ENCODE measurements at places on chromosomes 7 and 10.

- DNase-seq: no peak
These were observed 83.9 kb downstream of the HECW1 start for GRCh38 chr7:43196379-43196778.

DNA sequence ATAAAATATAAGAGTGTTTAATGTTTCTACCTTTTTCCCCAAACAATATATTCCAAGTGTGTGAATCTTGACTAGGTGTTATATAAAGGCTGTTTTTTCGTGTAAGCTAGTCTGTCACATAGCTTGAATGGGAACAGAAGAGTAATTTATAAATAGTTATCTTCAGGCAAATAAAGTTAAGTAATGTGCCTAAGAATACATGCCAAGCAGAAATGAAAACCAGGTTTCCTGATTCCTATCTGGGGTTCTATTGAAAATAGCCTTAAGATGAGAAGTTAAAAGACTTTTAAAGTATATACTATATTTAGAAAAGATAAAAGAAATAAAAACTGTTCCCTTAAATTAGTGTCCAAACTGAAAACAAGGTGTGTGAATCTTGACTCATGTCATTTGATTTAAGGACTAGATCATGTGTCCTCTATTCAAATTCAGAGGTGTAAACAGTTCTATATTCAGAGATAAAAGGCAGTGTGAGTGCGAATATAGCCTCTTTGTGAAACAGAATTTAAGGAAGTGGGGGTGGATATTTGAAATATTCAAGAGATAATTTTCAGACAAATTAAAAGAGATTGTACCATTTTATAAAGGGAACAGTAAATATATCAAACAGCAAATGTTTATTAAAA lies 247.5 kb downstream of the THSD7A start:
- DNase-seq: no peak

DNA sequence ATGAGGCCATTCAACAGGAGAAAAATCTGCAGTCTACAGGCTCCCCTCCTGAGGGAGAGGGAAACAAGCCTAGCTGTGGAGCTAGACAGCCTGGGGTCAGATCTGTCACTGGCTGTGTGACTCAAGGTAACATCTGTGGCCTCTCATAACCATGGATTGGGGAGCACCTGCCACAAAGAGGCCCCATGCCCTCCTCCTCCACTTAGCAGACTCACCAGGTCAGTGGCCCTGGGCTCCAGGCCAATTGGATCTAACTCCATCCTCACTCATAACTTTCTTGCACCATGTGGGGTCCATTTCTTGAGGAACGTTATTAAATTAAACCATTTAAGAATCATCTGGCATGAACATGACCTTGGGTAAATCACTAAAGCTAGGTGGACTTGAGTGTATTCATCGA lies 1.8 kb downstream of the GDF10 start:
- no peak for DNase-seq

- no peak for DNase-seq
These were observed 97.3 kb upstream of the KCNIP2 start for GRCh38 chr10:101940916-101941315.

DNA sequence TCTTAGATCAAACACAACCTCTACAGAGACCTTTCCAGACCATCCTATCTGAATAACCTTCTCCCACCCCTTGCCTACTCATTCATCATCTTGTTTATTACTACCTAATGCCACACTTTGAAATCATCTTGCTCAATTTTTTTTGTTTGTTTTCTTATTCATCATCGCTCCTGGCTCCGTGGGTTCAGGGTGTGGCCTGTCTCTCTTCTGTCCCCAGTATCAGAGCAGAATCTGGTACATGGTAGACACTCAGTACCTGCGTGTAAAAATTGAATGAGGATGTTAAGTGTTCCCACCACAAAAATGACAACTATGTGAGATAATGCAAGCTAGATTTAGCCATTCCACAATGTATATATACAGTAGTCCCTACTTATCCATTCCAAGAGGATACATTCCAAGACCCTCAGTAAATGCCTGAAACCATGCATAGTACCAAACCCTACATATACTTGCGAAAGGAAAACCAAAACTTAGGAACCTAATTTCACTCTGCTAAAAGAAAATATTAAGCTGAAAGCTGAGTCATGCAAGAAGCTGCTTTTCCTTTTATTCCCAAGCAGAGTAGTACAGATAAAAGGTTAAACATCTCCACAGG lies 72.1 kb upstream of the SEC61G start:
- DNase-seq: no peak

GRCh38 chr10:128060341-128061250 lies 65.6 kb downstream of the MKI67 start:
- no peak for DNase-seq

DNA sequence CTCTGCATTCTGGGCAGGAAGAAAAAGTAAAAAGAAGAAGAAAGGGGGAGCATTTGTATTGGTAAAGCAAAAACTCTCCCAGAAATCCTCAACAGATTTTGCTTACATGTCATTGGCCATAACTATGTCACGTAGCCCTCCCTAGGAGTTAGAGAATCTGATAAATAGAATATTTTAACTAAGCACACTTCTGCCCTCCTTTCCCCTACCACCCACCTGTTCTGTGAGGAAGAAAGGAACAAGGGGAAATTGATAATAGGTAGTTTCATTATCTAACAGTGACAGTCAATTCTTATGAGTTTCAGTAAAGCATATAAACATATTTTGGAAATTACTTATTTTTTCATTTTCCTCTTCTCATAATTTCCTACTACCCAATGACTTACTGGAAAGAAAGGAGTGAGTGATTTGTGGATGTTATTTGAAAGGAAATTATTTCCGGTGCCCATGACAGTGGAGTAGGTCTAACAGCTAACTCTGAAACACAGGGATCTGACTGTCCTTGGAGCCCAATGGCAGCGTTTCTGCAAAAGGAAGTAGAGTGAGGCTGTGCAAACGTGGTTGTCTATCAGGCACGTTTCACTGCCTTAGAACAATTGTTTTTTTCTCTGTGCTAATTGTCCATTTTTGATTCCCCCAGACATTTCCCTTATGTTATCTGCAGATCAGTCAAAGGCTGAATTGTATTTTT lies 128.6 kb upstream of the MDFIC start:
- no peak for DNase-seq

DNA sequence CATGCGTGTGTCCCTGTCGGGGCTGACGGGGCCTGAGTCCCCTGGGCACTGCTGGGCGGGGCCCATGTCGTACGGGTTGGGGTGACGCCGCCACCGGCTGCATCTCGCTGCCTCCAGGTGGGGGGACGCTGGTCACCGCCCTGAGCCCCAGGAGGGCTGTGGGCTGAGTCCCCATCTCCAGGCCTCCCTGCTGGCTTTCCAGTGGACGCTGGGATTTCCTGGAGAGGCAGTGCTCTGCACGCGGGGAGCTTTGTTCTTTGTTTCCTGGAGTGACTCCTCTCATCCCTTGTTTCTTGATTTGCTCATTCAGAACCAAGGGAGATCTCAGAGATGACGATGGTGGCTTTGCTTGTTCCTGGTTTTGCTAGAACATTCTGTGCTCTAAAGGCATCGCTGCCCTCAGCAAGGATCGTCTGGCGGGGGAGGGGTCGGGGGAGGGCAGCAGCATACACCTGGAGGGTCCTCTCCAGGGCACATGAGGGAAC lies 21.0 kb downstream of the PWWP2B start:
- DNase-seq: no peak

GRCh38 chr10:31581741-31582323 lies 262.8 kb downstream of the ZEB1 start:
- no peak for DNase-seq

GRCh38 chr7:116632384-116632783 lies 39.6 kb upstream of the MET start:
- no peak for DNase-seq

DNA sequence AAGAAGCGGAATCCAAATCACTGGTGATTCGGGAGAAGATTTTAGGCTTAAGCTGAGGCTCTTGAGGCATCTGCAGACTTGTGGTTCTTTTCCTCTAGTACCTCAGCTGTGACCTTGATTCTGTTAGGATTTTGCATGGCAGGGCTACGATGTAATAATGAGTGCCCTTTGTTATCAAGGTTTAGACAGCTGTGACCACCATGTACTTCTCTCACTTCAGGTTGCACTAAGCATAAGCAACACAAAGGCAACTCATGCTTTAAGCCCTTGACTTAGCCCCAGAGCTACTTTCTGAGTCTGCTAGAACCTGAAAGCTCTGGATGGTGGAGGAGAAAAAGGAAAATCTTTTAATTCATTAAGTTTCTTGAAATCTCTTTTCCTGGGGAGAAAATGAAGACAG lies 1052.3 kb upstream of the PHF14 start:
- no peak for DNase-seq

GRCh38 chr10:52212802-52213201 lies 101.3 kb upstream of the DKK1 start:
- DNase-seq: no peak

DNA sequence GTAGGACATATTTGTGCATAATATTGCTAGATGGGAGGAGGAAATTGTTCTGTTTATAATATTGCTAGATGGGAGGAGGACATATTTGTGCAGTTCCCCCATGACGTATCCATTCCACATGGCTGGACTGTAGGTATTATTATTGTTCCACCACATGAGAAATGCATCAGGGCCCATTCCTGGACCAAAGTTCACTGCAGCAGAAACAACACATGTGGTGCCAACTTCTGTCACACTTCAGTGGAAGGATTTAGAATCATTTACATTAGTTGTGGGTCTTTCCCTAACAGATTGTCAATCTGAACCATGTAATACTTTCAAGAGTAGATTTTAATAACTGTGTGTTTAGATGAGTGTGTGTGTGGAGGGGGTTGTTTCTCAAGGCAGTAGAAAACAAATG lies 32.7 kb upstream of the MACC1 start:
- DNase-seq: no peak

GRCh38 chr10:133042061-133042460 lies 45.7 kb upstream of the ADGRA1 start:
- no peak for DNase-seq

DNA sequence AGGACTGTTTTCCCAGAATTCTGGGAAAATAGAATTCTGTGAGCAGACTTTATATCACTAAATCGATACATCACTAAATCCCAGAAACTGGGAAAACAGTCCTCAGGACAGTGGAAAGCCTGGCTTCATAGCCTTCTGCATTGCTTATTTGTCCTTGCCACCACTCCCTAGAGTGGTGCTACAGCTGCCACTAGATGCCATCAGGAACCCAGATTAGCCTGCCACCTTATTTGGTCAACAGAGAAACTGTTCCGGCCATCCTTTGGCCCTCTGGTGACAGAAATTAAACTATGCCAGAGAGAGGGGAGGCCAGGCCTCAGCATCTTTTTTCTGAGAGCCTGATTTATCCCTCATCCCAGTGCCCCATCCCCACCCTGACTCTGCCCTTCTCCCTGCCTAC lies 19.6 kb upstream of the NFKB2 start:
- DNase-seq: no peak

- DNase-seq: no peak
These were observed 44.4 kb downstream of the MCU start for GRCh38 chr10:72736176-72736827.

DNA sequence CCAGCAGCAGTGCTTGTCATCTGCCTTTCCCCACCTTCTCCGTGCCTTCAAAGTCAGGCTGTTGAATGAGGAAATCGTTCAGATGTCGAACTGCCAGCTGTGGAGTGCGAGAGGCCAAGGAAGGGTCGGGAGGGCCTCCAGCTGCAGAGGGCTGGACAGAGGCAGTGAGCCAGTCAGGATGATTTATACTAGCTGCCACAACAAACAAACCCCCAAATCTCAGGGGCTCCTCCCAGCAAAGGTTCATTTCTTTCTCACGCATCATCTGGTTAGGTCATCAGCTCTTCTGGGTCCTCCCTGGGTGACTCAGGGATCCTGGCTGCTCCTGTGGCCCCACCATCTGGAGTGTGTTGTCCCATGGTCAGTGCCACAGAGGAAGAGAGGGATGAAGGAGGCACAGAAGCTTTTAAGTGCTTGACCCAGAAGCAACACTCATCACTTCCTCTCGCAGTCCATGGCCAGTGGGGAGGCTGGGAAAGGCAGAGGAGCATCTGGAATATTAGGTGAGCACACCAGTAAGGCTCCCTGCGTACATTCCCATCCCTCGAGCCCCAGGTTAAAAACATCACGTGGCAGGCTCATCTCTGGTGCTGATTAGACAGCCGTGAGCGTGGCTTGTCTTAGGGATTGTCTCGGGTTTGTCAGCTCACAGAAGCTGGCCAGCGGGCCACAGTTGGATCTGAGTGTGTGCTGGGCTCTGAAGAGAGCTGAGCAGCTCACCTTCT lies 140.7 kb downstream of the RGS10 start:
- DNase-seq: no peak

DNA sequence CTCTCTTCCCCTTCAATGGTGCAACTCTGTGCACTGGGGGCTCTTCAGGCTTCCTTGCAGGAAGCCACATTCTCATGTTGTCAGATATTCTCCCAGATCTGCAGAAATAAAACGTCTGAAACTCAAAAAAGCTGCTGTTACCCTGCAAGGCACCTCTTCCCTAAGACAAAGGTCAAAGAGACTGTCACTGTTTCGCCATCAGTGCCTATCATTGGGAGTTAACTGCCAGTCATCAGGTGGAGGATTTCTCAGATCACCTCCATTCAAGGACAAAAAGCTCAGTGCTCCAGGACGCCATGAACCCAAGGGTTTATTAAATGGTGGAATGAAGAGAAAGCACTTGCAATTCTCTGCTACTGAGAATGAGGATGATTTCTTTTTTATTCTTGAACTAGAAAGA lies 144.6 kb upstream of the PALS2 start:
- DNase-seq: no peak

GRCh38 chr10:20714979-20715378 lies 182.1 kb downstream of the NEBL start:
- no peak for DNase-seq

DNA sequence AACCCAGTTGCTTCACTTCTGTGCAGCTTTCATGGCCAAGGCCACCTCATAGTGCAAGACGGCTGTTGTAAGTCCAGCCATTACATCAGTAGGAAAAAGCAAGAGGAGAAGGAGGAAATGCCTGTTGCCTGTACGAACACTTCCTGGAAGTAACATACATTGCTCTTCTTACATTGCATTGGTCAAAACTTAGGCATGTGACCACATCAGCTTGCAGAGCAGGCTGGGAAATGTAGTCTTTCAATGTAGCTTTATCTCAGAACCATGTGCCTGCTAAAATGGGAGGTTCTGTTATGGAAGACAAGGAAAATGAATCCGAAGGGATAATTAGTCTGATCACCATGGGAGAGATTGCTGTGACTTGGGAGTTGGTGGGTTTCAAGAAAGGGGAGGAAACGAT lies 4.3 kb downstream of the SLC29A3 start:
- DNase-seq: no peak

GRCh38 chr7:156673454-156673853 lies 32.9 kb downstream of the RNF32 start:
- DNase-seq: no peak

DNA sequence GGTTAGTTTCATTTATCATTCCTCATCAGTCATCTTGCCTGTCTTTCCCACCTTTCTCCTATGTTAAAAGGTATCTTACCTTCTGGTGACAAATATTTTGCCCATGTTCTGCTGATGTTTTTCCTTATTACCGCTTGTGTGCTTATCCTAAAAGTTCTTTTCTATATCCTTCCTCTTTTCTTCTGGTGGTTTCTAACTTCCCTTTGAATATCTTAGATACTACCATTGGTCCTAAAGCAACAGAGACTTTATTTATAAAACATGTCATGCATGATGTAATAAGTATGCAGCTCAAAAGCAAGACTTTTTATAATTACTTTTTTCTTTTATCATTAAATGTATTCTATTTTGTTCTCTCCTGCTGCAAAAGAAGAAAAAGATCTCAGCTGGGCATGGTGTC lies 24.8 kb downstream of the TBC1D12 start:
- DNase-seq: no peak

- DNase-seq: no peak
These were observed 7.6 kb upstream of the SUPV3L1 start for GRCh38 chr10:69172241-69172982.

Data from retina (tissue), 1 donor.